ENCODE measurements at places on chromosomes 2 and 18.

GRCh38 chr2:238848976-238849853 lies 1.3 kb downstream of the TWIST2 start:
- no peak for DNase-seq

DNA sequence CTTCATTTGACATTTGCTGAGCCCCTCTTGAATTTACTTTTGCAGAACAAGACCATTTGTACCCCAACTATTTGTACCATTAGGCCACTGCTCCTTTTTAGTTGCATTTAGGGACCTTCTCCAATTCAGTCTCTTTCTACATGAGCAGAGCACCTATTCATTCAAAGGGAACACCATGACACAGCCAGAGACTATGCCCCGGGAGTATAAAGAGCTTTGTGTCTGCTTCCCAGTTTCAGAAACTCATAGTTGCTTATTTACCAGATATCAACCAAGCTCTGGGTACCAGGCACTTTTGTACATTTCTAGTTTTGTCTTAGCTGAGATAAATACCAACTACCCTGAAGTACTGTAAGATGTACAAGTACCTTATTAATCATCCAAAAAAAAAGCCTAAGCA lies 269.1 kb upstream of the SIX3 start:
- DNase-seq: no peak

- DNase-seq: no peak
These were observed 87.7 kb downstream of the LIMS1 start for GRCh38 chr2:108621687-108622681.

DNA sequence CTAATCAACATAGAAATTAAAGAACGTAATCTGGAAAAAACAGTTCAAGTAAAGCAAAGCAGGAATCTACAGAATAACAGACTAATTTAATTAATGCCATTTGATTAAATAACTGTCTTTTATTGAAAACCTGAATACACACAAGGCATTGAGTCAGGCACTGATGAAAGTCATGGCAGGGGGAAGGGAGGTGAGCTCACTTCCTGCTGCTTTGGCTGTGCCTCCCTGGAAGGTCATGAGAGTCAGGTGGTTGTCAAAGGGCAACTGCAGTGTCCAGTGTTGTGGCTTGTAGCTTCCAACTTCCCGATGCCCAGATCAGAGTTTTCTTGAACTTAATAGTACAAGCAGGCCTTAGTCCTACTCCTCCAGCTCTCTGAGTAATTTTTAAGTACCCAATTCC lies 180.9 kb downstream of the PID1 start:
- DNase-seq: no peak

- DNase-seq: no peak
These were observed 101.3 kb upstream of the BCL2L11 start for GRCh38 chr2:111019381-111019780.

GRCh38 chr2:198065322-198065721 lies 260.9 kb downstream of the PLCL1 start:
- DNase-seq: no peak

Data from amygdala (tissue), 56 donors.